ENCODE measurements at places on chromosomes 2 and 18.

DNA sequence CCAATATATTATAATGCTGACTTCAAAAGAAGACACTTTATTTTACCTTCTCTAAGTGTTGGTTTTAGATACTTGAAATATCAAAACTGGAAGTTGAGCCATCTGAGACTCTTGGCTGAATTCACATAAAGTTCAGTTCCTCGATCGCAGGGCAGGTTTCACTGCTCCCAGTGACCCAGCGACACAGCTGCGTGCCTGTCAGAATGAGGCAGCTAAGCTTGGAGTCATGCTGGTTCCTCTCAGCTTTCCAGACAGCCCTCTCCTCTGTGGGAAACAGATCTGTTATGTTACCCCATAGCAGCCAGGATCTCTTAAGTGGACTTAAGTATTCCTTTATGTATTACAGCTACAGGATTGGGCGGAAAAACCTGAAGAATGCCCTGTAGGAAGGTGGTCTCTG lies 142.8 kb upstream of the ALPP start:
- peak; percentile 20 for DNase-seq

GRCh38 chr2:6930923-6931647 lies 13.9 kb downstream of the RNF144A start:
- DNase-seq, result no peak

- no peak for DNase-seq
Measured at GRCh38 chr2:239806276-239806675, 218.9 kb downstream of the NDUFA10 start.

DNA sequence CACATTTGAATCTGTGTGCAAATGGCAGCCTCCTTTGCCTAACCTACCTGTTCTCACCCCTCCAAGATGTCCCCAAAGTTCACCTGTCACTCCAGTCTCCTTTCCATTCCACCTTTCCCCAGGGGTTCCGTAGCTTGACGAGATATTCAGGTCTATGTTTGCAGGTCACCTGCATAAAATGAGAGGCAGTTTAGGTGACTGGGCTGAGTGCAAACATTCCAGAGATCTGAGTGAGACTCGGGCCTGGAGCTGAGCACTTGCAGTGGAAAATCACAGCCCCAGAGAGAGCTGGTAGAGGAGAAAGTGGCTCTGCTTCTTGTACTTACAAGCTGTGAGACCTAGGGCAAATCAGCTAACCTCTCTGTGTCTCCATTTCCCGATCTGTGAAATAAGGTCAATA lies 20.1 kb downstream of the CAPN14 start:
- no peak for DNase-seq

DNA sequence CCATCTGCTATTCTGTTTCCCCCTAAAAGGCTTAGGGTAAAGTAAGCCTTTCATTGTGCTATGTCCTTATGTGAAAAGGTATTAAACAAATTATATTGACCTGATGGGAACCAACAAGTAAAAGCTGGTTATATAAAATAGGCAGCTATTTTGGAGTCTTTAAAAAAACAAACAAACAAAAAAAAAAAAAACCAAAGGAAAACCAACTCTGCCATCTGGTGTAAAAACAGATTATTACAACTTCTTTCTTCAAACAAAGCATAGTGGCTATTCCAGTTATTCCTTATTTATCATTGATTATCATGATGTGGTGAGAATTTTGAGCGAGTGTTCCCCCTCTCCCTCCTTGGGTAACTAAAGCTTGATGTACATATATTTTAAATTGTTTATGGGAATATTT lies 122.3 kb upstream of the FHL2 start:
- no peak for DNase-seq

DNA sequence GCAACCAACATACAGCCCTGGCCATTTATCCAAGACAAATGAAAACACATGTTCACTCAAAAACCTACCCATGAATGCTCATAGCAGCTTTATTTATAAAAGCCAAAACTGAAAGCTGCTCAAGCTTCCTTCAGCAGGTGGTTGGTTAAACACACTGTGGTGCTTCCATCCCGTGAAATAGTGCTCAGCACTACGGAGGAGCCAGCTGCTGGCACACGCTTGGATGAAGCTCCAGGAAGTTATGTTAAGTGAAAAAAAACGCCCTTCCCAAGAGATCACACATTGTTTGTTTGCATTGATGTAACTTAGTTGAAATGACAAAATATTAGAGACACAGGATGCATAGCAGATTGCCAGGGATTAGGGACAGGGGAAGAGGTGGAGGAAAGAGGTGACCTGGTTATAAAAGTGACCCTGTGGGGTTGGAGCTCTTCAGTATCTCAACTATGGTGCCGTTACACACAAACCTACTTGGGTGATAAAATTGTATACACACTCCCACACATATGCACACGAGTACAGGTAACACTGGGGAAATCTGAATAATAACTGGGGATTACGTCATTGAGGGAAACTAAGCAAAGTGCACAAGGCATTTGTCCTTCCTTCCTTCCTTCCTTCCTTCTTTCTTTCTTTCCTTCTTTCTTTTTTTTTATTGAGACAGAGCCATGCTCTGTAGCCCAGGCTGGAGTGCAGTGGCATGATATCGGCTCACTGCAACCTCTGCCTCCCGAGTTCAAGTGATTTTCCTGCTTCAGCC lies 6.2 kb upstream of the ALPG start:
- DNase-seq, result no peak

GRCh38 chr2:236167297-236168109 lies 683 bp downstream of the GBX2 start:
- DNase-seq, result peak; percentile 34

DNA sequence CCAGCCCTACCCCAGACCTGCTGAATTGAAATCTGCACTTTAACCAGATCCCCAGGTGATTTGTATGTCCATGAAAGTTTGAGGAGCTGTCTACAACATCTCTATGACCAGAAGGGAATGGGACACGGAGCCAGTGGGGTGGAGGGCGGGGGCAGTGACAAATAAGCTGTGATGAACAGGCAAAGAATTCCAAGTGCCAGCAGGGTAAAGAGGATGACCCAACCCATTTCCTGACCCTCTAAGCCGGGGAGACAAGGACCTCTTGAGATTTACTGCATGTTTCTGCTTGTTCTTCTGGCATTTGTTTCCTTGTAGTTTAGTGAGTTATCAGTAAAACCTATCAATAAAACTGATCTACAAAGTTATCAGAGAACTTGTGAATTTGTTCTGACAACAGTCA lies 8.7 kb downstream of the TET3 start:
- no peak for DNase-seq

DNA sequence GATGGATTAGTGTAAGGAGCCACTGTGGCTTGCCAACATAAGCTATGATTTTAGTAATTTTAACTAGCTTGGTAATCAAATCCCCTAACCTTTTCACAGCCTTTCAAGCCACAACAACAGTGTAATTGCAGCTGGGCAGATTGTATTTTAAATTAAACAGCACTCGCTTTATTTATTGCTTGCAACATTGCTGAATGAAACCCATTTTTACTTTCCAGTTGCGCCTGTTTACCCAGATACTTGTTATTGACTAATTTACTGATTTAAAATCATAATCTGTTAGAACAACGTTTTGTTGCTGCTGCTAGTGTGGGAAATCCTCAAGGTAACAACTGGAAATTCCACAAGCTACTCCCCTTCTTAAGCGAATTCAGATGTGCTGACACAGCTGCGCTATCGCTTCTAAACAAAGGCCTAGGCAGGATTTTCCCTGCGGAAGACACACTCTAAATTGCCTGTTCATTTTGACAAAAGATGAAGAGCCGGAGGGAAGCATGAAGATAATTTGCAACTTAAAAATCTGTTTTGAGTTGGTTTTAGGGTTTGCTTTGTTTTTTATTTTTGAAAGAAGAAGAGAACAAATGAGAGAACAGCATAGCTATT lies 283.9 kb downstream of the ALPK2 start:
- no peak for DNase-seq

GRCh38 chr2:206217743-206218142 lies 56.7 kb upstream of the ZDBF2 start:
- no peak for DNase-seq

GRCh38 chr2:171365232-171365631 lies 68.6 kb downstream of the METTL8 start:
- DNase-seq, result no peak

DNA sequence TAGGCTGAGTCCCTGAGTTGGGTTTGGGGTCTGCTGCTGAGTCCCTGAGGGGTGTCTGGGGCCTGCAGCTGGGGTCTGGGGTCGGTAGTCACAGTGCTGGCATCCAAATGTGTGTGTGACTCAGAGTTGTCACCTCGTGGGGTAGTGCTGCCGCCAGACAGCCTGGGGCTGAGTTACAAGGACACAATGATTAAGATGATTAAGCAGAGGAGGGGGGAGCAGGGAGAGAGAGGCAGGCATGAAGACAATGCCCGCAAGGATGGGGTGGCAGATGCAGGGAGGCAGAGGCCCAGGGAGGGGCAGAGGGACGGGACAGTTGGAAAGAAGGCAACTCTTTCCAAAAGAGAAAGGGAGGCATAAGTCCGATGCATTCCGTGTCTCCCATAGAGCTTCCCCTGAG lies 120.2 kb downstream of the CELF4 start:
- no peak for DNase-seq

GRCh38 chr2:67130531-67131256 lies 266.4 kb upstream of the ETAA1 start:
- no peak for DNase-seq

DNA sequence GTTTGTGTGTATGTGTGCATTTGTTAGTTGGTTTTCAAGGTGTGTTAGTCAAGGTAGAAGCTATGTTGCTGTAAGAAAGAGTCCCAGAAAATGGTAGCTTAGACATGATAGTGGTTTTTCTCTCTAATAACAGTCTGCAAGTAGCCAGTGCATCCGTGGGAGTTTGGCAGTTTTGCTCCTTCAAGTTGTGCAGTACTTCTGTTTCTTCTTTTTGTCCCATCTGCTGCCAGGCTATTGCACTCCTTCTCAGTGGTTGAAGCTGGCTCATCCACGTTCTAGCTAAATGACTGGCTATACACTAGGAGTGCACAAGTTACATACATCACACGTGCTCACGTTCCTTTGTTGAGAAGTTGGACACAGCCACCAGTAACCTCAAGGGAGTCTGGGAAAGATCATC lies 134.7 kb downstream of the ASXL3 start:
- no peak for DNase-seq

DNA sequence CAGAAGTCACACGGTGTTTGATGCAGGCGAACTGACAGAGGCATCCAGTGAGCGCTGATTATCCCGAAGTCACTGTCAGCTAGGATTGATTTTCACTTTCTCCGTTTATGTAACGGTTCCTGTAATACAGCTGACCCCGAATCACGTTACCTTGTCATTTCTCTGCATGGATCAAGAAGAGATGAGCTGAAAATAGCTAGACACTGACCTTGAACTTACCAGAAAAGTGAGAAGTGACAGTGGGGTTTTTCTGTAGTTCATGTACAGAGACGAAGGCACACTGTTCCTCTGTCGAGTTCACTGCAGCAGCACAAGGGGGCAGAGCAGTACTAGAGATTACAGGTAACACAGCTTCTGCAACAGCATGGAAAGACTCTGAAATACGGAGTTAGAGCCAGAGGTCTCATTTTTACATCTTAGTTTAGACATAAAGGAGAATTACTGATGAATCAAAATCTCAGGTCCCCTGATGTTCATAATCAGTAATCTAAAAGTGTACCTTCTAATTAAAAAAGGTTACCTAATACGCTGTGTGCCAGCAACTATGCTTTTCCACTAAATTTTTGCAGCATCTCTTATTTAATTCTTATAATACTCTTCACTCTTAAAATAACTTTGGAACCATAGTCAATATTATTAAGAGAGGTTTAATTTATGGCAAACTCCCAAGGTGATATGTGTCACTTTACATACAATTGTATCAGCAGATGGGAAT lies 33.1 kb downstream of the ARHGAP15 start:
- no peak for DNase-seq

DNA sequence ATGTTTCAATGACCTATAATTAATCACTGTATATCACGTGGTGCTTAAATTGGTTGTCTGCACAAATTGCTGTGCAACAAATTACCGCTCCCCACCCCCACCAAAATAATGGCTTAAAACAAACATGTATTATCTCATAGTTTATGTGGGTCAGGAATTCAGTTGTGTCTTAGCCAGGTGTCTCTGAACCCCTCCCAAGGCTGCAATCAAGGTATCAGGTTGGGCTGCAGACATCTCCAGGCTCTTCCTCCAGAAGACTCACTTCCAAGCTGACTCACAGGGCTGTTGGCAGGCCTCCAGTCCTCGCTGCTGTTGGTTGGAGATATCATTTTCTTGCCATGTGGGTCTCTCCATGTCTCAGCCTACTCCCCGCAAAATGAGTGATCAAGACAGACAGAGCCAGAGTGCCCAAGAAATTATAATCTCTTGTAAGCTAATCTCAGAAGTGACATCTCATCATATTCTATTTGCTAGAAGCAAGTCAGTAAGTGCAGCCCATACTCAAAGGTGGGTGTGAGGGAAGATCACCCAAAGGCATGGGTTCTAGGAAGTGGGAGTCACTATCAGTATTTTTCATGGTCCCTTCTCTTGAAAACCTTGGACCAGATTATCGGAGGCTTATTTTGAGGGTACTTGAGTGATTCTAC lies 38.4 kb downstream of the SPC25 start:
- DNase-seq, result no peak

- DNase-seq, result no peak
Measured at GRCh38 chr18:49832221-49832647, 18.9 kb upstream of the ACAA2 start.

DNA sequence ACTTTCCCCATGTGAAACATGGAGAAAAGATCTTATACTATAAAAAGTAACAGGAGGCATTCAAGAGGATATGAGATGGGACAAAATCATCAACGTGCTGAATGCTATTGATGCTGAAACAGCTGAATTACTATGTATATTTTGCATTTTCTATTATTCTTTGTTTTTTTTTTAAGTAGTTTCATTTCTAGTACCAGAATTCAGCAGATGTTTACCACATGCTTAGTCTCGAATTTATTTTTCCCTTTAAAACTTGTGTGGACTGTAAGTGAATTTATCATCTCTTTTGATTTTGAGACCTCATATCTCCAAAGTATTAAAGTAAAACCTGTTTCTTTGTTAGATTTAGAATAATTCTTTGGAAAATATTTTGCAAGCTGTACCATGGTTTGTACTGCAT lies 205.8 kb downstream of the PTPRM start:
- no peak for DNase-seq

- no peak for DNase-seq
Measured at GRCh38 chr2:189406586-189407233, 34.6 kb upstream of the WDR75 start.

DNA sequence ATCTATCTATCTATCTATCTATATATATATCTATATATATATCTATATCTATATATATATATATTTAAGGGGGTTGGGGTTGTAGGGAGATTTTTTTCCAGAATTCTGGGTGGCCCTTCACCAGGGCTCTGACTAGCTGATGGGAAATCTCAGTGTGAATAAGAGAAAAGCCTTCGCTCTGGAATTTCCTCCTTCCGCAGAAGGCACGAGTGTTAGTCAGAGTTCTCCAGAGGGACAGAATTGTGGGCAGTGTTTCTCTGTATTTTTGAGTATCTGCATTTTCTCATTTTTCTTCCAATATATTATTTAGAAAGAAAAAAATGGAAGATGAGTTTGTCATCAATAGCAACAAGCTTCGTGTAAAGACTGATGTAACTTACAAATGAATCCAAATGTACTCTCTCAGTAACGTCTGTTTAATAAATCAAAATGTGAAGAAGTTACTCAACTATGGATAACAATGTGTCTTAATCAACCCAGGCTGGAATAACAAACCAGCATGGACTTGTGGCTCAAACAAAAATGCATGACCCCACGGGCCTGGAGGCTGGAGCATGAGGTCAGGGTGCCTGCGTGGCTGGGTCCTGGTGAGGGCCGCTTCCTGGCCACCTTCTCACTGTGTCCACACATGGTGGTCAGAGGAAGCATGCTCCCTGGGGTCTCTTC lies 10.6 kb upstream of the SNTG2 start:
- no peak for DNase-seq

Data from SHP77 (cell line).